ENCODE measurements at places on chromosomes 11 and 22. TPM values are rescaled to one million over a fixed set of nuclear protein-coding genes. Genes with fewer than 3 reads are reported as not detected.
A peak's percentile ranks its signal among the peaks of the same experiment; 100 is the strongest.

LRP4 gene
- 20.3 TPM for total RNA-seq

DERL3 gene
- total RNA-seq: 2.8 TPM

C22orf15 gene
- not detected for total RNA-seq

CTSW gene
- total RNA-seq: 0.73 TPM

GGTLC3 gene
- total RNA-seq: not detected

APOA4 gene
- total RNA-seq: not detected

ACRV1 gene
- total RNA-seq: not detected

- DNase-seq: peak; percentile 47
These were observed 65.7 kb downstream of the ETS1 start for GRCh38 chr11:128521682-128522054.

GRCh38 chr11:6705905-6706535 is 22.9 kb upstream of the MRPL17 start:
- no peak for DNase-seq

- DNase-seq: no peak
These were observed 8.0 kb downstream of the TOLLIP start for GRCh38 chr11:1301220-1302000.

DNA sequence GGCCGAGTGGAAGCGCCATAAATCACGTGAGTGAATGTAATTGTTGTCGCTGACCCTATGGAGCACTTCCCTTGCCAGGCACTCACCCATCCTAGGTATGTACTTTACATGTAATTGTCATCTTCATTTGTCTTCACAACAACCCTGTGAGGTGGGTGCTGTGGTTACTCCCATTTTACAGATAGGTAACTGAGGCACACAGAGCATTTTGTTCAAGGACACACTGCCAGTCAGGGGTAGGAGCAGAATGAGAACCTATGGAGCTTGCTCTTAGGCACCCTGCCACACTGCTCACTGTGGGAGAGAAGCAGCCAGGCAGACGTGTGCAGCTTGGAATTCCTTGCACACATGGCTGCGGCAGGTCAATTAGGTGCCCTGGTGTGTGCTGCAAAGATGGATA is 785 bp upstream of the EFCAB6 start:
- DNase-seq: no peak

GRCh38 chr11:64178203-64178602 is 7.8 kb upstream of the STIP1 start:
- DNase-seq: no peak

- no peak for DNase-seq
These were observed 56.1 kb upstream of the SLC35C1 start for GRCh38 chr11:45748801-45749200.

GRCh38 chr11:65558002-65558929 is at the start of gene LTBP3:
TSS of gene LTBP3 (minus strand) at chr11:65558359. CDS start at chr11:65557959, 400 bp downstream.
- peak; percentile 91 for DNase-seq

DNA sequence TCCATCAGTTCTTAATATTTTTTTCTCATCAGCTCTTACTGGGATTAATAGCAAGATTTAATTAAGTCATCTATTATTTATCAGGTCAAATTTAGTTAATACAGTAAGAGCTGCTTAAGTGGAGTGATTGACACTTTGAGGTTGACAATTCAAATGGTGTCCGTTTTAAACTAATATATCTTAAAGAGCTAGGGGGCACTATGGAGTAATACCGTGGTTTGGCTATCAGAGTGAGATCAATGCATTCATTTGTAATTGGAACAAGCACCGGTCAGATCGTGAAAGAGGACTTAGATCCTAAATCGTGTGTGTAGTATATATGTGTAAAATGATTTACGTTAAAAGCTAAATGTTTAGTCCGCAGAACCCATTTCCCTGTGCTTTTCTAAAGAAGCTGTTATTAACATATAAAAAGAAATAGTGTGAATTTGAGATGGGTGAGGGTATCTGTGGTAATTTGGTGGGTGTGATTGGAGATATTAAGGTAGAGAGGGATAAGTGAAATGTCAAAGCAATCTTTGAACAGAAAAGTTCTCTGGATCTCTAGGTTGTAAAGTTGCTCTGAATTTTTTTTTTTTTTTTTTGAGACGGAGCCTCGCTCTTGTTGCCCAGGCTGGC is 2.3 kb downstream of the SIK2 start:
- no peak for DNase-seq

DNA sequence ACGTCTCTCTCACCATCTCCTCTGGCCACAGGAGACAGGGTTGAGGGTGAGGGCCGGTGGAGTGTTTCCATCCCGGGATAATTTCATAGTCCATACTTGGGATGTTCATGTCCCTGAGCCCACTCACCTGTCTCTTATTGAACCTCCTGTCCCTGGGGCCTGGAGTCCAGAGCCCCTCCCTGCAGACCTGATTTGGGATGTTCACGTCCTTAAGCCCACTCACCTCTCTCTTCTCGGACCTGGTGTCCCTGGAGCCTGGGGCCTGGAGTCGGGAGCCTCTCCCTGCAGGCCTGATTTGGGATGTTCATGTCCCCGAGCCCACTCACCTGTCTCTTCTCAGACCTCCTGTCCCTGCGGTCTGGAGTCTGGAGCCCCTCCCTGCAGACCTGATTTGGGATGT is 868.2 kb downstream of the BRD1 start:
- no peak for DNase-seq

GRCh38 chr11:65645710-65646109 is 7.8 kb downstream of the SIPA1 start:
- DNase-seq: no peak

DNA sequence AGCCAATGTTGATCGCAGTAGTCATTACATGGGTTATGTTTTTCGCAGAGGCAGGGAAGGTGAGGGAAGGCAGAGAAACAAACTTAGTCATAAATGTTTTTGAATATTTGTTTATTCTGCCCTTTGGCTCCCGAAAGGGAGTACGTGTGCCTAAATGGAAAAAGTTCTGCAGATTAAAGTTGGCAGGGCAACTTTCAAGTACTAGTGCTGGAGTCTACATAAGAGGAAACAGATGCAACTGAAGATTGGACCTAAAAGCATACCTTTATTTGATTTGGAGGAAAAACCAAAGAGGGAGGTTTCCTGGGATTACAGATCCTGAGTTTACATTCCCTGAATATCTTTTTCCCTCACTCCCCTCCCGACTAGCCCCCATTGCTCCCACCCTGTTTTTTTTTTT is 5.7 kb downstream of the HSD17B12 start:
- DNase-seq: no peak

DNA sequence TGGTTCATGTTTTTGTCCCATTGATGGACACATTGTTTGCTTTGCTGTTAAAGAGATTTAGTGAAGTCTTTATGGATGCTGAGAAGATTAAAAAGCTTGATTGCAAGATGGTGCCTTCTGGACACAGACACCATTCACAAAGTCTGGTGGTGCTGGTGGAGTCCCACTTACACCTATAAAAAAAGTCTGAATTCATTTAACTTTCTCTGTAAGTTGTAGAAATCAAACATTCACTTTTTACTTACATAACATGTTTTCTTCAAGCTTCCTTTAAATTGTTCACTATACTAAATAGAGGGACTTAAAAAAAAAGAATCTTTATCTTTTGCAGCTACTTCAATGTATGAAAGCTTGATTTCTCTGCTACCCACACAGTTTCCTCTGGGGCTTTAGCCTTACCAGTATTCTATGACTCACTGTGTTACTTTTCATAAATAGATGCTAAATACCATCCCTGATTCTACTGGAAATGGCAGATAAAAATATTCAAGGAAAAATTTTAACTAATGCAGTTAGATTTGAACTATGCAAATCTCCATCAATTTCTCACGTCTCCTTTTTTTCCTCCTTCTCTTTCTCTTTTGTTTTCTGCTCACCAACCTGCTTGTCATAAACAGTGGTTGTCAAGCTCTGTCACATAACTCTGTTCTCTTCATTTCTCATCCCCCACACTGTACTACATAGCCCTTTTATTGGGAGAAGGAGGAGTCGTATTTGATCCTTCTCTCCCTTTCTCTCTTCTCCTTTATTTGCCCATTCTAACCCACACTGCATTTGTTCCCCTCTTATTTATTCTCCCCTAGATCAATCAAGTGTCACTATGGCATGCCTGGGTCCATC is 89.7 kb downstream of the FAM76B start:
- DNase-seq: no peak

DNA sequence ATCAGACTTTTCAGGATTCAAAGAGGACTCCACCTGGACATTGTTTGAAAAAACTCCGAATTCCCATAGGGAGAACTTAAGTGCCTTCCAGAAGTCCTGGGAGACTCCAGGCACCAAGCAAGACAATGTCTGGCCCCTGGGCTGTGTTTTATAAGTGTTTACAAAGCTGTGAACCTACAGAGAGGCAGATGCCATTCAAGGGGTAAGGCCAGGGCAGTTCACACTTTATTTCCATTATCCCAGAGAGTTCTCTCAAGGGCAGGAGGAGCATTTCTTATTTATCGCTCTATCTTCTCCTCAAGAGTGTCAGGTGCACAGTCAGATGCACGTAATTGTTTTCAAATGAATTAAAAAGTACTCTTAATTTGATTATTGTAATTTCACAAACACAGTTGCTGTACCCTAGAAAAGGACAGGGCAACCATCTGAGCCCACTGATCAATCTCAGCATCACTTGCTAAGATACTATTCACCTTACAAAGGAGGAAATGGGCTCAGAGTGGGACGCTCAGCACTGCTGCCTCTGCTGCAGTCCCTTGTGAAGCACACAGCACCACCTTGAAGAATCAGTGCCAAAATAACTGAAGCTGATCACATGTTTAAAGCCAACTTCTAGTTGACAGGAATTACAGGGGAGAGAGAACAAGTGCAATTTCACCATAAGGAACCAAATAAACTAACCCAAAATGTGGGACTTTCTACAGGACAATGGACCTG is 35.0 kb downstream of the RASSF10 start:
- no peak for DNase-seq

- no peak for DNase-seq
These were observed 679.9 kb upstream of the RAG2 start for GRCh38 chr11:37277896-37278465.

DNA sequence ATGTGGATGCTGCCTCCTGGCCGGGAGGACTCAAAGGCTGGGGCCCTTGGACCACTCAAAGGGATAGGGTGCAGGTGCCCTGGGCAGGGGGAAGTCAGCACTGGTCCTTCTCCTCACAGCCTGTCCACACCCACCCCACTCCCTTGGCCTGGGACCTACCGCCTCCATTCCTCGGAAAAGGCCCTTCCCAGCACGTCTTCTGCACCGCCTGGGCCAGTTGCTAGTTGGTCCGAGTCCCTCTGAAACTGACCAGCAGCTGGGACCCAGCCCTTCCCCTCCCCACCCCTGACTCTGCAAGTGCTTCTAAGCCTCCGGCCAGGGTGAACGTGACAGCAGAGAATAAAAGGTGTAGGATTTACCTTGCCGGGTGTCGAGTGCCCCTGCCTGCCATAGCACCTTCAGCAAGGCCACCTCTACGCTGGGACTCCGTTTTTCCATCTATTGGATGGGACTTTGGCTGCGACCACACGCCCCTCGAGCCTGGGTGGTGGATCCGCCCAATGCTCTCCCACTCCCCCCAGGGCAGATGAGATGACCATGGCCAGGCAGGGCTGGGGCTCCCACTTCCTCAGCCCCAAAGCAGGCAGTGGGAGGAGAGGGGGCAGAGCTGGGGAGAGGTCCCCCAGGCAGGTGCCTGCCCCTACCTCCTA is 37.3 kb downstream of the OSBPL5 start:
- DNase-seq: no peak

DNA sequence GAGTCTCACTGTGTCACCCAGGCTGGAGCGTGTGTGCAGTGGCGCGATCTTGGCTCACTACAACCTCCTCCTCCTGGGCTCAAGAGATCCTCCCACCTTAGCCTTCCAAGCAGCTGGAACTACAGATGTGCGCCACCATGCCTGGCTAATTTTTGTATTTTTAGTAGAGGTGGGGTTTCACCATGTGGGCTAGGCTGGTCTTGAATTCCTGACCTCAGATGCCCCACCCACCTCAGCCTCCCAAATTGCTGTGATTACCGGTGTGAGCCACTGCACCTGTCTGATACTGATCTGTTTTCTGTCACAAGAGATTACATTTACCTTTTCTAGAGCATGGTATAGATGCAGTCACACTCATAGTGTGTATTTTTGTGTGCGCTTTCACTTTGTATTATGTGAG is 11.6 kb downstream of the ATG13 start:
- no peak for DNase-seq

DNA sequence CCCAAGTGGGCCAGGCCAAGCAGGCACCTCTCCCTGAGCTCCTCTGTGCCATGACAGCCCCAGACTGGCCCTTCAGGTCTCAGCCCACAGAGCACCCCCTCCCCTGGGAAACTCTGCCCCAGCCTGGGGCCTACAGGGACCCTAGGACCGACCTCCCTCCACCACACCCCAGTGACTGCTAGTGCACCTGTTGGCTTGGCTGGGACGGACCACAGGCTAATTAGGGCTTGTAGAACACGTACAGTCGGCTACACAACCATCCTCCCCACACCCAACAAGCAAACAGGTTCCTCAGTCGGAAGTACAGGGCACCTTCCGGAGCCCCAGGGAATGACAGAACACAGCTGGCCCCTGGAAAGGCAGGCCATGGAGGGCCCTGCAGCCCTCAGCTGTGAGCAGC is 4.3 kb downstream of the SBF1 start:
- no peak for DNase-seq

DNA sequence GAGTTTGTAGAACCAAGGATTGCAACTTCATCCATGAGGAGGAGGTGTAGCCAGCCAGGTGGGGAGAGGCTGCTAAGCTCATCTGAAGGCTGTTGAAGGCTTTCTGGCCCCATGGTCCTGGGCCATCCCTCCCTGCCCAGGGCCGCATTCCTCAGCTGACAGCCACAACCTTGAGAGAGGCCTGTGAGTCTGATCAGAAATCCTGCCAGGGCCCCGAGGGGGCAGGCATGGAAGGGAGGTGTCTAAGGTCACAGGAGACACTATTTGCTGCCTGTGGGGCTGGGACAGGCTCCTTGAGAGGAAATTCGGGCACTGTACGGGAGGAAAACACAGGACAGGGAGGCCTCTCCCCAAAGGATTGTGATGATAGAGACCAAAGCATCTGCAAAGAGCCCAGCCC is 88.1 kb upstream of the IGLL5 start:
- no peak for DNase-seq

- no peak for DNase-seq
These were observed 95.4 kb downstream of the MORC2 start for GRCh38 chr22:30873086-30873650.

GRCh38 chr11:75582506-75582894 is 20.4 kb downstream of the SERPINH1 start:
- peak; percentile 13 for DNase-seq

- DNase-seq: no peak
These were observed 781 bp downstream of the TCIRG1 start for GRCh38 chr11:68039526-68040086.

DNA sequence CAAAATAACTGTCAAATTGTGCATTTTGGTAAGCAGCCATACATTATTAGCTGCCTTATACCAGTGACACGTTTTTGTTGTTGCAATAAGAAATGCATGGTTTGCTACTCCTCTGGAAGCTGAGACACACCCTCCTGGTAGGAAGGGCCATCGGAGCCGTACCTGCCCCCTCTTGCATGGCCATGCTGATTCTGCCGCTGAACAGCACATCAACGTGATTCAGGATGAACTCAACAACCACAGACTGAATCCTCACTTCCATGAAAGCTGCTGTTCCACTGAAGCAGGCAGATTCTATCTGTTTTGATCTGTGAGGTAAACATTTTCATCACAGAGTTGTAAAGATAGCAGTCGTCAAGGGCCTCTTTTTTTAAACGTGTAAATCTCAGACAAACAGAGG is 38.6 kb upstream of the TP53AIP1 start:
- no peak for DNase-seq
